CD4-positive, alpha-beta T cell treated with Interleukin-21 for 1 hour (primary cell): ENCODE measurements at places on chromosomes 4 and X.
A peak's percentile ranks its signal among the peaks of the same experiment; 100 is the strongest.

DNA sequence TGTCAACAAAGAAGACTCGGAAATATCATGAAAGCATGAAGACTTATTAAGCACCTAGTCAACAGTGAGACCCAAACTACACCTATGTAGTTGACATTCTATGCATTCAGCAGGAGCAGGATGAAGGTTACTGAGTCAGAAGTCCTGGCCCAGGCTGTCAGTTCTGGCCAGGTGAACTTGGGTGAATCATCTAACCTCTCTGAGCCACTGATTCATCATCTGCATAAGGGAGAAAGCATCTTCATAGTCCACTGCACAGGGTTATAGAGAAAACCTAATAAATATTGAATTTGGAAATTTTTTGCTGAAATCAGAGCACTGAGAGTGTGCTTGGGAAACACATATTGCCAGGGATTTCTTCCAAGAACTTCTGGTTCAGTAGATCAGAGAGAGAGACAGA lies 296.0 kb upstream of the SFRP2 start:
- DNase-seq: no peak

- no peak for DNase-seq
These were observed 975.2 kb downstream of the STIM2 start for GRCh38 chr4:27835851-27836250.

DNA sequence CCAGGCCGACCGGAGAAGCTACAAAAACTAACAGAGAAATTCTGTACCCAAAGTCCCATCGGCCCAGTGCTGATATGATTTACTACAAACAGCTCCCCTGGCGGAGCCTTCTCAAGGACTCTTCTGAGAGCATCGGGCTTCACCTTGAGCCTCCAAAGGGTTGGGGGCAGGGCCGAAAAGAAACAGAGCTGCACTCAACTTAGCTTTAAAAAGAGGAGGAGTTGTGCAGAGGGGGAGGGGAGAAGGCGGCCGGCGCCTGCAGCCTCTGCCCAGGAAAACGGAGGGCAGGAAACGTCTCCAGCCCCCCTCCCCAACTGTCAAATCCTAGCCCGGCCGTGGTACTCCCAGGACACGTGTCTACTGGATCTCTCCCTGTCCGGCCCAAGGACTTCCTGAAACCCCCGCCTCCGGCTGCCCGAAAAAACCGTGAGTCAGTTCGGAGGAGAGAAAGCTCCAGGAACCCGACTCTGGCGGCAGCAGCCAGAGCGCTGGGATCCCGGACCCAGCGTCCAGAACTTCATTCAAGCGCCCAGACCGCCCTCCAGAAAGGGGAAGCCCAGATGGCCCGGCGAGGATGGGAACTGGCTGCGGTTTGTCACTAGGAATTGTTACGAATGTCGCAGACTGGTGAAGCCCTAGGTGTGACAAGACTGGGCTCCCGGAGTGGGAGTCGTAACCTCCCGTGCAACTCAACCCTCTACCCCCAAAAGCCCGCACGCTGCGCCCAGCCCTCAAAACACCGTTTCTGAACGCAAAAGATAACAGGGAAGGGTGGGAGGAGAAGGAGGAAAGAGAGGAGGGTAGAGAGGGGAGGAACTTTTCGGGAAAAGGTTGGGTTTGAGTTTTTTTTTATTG lies 973 bp downstream of the ADAMTS3 start:
- no peak for DNase-seq

DNA sequence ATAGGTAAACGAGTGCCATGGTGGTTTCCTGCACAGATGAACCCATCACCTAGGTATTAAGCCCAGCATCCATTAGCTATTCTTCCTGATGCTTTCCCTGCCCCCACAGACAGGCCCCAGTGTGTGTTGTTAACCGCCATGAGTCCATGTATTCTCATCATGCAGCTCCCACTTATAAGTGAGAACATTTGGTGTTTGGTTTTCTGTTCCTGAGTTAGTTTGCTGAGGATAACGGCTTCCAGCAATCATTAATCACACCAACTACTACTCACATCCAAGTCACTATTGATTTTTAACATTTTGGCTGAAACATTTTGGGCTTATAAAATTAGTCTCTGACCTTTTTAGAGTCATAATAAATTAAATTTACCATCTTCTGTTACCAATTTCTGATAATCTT lies 205.3 kb downstream of the SPOCK3 start:
- DNase-seq: no peak

- peak; percentile 13 for DNase-seq
These were observed 23.9 kb downstream of the ACSL4 start for GRCh38 chrX:109709129-109709631.

- no peak for DNase-seq
These were observed 349.0 kb upstream of the GATB start for GRCh38 chr4:152109531-152110509.

GRCh38 chr4:82213485-82214417 lies 160.0 kb downstream of the HNRNPD start:
- DNase-seq: peak; percentile 51

DNA sequence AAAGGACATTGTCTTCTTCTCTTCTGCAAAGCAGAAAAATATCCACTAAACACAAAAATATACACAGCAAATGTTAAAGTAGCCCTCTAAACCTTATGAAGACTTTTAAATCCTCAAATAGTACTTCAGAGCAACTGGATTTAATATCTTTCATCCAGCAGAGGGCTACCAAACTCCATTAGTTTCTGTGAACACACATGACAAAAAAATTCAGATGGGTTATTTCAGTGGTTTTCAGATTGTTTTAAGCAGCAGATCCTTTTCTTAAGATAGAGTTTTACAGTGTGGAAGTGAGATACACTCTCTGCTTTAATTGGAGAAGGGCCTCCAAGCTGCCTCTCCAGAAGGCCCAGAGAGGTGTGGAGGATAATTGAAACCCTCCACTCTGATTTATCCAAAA lies 56.7 kb downstream of the ANK2 start:
- DNase-seq: no peak

GRCh38 chr4:14070289-14070880 lies 442.9 kb upstream of the BOD1L1 start:
- DNase-seq: no peak

- no peak for DNase-seq
These were observed 141.8 kb upstream of the EDNRA start for GRCh38 chr4:147339100-147339499.

DNA sequence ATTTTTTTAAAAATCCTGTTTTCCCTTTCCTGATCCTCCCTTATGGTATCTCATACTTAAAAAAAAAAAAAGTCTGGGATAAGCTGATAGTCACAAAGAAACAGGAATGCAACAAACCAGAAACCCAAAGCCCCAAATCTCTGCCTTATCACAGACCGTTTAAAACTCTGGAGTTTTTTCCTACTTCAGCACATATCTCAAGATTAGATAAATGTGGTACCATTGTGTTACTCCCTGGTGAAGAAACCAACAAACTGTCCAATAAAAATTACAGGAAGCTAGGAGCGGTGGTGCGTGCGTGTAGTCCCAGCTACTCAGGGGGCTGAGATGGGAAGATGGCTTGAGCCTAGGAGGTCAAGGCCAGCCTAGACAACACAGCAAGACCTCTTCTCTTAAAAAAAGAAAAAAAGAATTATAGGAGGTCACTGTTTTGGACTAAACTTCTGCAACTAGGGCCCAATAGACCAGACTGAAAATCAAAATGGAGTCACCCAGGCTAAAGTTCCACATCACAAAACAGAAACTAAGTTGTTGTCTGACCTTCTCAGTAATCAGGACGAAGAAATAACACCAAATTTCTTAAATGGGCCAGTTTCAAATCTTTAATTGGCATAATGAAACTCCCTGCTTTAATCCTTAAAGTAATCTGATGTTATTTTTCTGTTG lies 51.9 kb downstream of the RBM47 start:
- no peak for DNase-seq

GRCh38 chrX:153886915-153887314 lies 942 bp upstream of the L1CAM start:
- no peak for DNase-seq

DNA sequence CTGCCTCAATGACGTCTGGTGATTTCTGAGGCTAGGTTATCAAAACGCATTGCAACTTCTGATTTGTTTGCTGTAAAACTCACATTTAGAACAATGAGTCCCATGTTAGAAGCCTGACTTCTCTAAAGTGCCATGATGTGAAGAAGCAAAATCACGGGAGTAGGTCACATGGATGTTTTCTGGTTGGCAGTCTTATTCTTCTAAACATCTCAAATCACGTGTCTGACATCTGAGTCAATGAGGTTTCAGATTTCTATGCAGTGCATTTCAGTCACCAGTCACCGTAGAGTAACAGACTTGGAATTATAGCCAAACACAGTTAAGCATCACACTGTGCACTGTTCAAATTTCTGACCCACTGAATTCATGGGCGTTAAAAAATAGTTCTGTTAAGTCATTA lies 482.1 kb downstream of the TMA16 start:
- no peak for DNase-seq

GRCh38 chrX:71949363-71949762 lies 38.7 kb downstream of the NHSL2 start:
- DNase-seq: no peak

GRCh38 chrX:13985697-13986435 lies 43.8 kb downstream of the GEMIN8 start:
- no peak for DNase-seq

GRCh38 chr4:1907848-1908525 lies 36.8 kb downstream of the NSD2 start:
- DNase-seq: no peak

DNA sequence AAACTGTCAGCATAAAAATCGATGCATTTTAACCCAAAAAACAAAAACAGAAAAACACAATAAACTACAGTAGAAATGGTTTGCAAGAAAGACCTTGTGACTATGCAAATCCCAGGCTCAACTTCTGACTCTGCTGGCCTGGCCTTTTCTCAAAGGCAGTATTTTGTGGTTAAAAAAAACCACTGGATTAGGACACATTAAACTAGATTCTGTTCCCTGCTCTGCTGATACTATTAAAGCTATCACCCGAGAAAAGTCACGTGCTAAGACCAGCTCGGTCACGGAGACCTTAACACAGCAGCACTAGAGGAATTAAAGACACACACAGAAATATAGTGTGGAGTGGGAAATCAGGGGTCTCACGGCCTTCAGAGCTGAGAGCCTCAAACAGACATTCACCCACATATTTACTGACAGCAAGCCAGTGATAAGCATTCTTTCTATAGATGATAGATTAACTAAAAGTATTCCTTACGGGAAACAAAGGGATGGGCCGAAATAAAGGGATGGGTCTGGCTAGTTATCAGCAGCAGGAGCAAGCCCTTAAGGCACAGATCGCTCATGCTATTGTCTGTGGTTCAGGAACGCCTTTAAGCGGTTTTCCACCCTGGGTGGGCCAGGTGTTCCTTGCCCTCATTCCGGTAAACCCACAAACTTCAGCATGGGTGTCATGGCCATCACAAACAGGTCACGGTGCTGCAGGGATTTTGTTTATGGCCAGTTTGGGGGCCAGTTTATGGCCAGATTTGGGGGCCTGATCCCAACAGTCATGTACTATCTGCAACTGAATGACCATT lies 16.1 kb downstream of the CBR4 start:
- no peak for DNase-seq

DNA sequence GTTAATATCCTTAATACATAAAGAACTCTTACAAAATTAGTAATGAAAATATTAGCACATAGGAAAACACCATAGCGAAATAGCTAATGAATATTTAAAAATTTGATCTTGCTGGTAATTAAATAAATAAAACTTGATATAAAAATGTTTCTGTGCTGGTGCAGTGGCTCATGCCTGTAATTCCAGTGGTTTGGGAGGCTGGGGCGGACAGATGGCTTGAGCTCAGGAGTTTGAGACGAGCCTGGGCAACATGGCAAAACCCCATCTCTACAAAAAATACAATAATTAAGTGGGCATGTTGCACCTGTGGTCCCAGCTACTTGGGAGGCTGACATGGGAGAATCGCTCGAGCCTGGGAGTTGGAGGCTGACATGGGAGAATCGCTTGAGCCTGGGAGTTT lies 7.6 kb downstream of the FAM199X start:
- no peak for DNase-seq

DNA sequence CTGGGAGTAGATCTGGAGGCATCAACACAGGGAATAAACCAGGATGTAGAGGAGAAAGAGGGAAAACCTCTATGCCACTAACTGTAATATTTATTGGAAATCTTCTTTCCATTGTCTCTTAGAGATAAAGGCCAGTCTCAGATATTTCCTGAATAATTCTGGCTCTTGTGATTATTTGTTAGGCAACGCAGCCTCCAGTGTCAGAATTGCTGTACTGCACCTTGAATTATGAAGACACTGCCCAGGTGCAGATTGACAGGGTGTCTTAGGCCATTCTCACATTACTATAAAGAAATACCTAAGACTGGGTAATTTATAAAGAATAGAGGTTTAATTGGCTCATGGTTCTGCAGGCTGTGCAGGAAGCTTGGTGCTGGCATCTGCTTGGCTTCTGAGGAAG lies 100.7 kb upstream of the ZDHHC15 start:
- no peak for DNase-seq

DNA sequence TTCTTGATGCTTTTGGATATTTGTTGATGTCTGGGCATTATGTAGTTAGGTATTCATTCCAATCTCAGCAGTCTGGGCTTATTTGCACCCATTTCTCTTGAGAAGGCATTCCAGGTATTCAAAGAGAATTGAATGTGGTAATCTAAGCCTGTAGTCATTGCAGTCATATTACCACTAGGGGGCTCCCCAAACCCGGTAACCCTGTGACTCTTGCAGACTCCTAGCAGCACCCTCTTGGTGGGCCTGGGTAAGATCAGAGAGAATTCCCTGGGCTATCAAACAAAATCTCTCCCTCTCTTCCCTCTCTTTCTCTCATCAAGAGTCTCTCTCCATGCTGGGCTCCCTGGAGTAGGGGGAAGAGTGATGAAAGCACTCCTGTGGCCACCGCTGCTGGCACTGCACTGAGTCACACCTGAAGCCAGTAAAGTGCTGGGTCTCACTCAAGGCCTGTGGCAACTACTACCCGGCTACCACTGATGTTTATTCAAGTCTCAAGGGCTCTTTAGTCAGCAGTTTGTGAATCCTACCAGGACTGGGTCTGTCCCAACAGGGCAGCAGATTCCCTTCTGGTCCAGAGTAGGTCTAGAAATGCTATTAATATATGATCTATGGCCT lies 187.7 kb upstream of the NUDT10 start:
- DNase-seq: peak; percentile 25

DNA sequence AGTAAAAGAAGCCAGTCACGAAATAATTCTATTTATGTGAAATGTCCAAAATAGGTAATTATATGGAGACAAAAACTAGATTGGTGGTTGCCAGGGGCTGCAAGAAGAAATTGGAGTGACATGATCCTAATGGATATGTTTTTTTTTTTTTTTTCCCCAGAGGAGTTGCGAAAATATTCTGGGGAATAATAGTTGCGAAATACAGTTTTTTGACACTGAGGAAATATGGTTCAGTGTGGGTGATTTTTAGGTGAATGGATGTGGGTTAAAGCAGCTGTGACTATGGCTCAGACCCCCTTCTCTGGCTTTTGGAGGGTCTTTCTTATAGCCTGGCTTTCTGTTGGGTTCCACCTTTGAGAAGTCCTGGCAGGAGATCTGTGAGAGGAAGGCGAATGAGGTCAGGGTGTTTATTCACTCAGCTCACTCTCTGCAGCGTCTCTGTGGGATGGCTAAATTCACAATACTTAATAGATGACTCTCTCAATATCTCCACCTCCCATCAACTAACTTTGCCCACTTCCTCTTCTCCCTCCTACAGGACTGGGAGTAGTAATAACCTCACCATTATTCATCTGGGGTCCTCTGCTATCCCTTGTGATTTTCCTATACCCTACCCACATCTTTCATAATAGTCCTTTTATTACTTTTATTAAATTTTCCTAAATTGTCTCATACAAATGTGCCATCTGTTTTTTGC lies 15.3 kb upstream of the RAB9B start:
- no peak for DNase-seq
